ENCODE measurements at places on chromosomes 3 and 15.
A peak's percentile ranks its signal among the peaks of the same experiment; 100 is the strongest.

DNA sequence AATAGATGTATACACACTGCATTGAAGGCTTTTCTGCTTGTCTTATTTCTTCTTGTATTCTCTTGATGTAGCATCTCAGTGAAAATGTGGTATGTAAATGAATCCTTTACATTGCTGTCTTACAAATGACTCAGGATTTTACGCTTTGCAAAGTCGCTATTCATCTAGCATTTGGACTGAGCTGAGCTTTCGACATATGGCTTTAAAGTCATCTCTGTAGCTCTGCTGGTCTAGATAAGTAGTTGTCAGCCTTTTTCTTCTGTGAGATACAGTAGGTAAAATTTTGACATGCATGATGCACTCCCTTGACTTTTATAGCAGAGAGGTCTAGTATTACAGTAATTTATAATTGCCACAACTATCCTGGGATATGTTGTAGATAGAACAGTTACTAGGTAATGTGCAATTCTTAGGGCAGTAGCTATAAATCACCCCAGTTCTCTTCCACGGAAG, 16.8 kb downstream of the MEF2A start:
- DNase-seq = no peak

- no peak for DNase-seq
These were observed 41.4 kb upstream of the FURIN start for GRCh38 chr15:90826886-90827435.

DNA sequence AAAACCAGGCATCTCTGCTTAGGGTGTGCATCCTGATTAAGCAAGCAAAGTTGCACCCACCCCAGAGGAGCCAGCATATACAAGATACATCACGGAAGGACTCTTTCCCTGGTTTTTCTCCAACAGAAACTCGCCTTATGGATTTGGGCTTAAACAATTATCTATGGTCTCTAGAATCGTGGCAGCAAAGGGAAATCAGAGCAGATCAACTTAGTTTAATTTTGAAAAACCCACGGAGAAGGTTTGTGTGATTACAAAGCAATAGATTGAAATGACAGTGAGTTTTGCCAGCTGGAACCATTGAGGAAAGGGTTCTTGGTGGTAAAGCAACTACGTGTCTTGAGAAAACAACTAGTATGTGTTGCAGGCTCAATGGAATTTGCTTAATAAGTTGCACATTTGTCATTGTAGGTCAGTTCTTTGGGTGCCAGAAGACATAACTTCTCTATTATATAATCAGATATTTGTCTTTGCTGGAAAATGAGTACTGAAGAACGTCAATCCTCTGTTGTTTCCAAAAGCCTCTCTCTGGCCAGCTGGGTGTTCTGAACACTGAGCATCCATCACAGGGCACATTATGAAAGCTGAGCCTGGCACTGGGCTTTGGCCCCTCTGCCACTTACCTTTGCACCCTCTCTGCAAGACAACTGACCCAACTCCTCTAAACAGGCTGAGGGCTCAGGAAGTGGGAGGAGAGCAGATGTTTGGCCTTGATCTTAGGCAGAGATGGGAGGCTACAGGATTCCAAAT, 75.7 kb upstream of the FBN1 start:
- no peak for DNase-seq

GRCh38 chr3:194224471-194225417, 88.8 kb downstream of the HES1 start:
- no peak for DNase-seq

- no peak for DNase-seq
These were observed 8.6 kb downstream of the SEMA6D start for GRCh38 chr15:47725906-47726305.

DNA sequence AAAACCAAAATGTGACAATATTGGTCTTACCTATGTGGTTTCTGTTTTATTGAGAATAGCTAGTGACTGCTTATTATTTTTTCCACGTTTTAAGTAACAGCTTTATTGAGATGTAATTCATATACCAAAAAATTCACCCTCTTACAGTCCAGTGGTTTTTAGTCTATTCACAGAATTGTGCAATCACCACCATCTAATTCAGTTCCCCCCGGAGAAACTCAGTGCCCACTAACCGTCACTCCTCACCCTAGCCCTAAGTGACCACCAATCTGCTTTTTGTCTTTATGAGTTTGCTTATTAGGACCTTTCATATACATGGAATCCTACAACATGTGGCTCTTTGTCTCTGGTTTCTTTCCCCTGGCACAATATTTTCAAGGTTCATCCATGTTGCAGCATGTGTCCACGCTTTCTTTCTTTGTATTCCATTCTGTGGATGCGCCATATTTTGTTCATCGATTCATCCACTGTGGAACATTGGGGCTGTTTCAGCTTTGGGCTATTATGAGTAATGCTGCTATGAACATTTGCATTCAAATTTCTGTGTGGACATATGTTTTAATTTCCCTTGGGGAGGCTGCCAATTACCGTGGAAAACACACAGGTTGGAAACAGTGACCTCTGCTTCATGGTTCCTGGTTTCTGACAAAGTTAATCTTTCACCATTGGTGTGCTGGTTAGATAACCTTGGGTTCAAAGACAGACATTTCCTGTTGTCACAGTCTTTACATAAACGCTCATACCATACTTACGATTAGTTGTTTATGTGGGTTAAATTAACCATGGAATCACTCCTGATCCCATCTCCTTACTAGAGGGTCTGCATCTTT, 3.2 kb upstream of the BCL2L10 start:
- DNase-seq = no peak

- no peak for DNase-seq
These were observed 692 bp downstream of the SCAANT1 start for GRCh38 chr3:63911509-63911872.

GRCh38 chr3:52077925-52078324, 21.6 kb upstream of the DUSP7 start:
- no peak for DNase-seq

DNA sequence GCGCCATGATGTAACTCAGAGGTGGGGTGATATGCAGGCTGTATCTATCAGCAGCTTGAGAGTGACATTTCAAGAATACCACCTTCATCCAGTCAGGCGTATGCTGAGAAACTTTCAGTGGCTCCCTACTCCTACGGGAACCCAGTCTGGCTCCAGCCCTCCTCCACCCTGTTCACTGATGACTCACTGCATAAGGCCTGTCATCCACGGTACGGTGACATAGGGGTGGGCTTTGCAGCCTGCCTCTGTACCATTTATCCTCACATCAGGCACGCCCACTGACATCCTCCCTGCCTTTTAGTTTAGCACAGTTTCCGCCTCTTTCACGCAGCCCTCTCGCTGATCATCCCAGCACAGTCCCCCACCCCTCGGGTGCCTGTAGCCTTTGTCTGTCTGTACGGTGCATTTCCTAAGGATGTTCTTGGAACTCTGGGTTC, 11.7 kb downstream of the PXYLP1 start:
- DNase-seq = peak; percentile 45

GRCh38 chr3:88188436-88188835, 38.7 kb downstream of the C3orf38 start:
- DNase-seq = no peak

DNA sequence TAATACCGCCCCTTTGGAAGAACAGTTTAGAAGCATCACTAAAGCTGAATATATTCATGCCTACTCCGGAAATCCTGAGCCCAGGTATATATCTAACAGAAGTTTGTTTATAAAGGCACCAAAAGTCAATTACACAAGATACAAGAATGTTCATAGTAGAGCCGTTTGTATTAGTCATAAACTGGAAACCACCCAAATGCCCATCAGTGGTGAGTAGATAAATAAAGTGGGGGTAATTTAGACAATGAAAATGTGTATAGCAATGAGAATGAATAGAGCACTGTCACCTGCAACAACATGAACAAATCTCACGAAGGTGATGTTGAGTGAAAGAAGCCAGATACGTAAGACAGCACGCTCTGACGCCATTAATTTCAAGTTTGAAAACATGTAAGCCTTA, 68.3 kb upstream of the GLCE start:
- no peak for DNase-seq

- no peak for DNase-seq
These were observed 65.0 kb upstream of the DAZL start for GRCh38 chr3:16670191-16670590.

GRCh38 chr15:61828860-61829513, 231.3 kb downstream of the VPS13C start:
- no peak for DNase-seq

DNA sequence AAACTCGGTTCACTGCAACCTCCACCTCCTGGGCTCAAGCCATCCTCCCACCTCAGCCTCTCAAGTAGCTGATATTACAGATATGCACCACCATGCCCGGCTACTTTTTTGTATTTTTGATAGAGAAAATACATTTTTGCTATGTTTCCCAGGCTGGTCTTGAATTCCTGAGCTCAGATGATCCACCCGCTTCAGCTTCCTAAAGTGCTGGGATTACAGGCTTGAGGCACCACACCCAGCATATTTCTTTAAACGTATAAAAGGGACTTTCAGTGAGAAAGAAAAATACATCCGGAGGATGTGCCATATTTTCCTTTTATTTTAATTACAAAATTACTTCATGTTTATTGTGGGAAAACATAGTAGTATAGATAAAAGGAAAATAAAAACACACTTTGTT, 55.2 kb downstream of the RPL39L start:
- DNase-seq = no peak

DNA sequence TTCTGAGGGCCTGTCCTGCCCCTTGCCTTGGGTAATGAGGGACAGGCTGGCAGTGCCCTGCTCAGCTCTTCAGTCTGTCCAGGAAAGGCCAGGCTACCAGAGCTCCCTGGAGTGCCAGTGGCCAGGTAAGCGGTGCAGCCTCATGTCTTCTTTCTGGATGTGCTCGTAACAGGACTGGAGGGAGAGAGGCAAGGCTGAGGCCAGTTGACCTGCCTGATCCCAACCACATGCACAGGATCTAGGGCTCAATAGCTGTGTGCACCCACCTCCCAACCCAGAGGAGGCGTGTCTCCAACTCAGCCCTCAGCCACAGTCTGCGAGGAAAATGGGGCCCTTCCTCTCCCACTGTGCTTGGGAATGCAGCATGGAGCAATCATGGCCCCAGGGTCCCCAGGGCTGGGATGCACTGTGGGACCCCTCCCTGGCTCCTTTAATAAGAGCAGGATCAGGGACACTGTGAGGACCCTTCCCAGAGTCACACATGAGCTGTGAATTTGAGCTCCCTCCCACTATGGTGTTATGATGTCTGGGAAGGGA, 22.5 kb downstream of the ALS2CL start:
- DNase-seq = no peak

DNA sequence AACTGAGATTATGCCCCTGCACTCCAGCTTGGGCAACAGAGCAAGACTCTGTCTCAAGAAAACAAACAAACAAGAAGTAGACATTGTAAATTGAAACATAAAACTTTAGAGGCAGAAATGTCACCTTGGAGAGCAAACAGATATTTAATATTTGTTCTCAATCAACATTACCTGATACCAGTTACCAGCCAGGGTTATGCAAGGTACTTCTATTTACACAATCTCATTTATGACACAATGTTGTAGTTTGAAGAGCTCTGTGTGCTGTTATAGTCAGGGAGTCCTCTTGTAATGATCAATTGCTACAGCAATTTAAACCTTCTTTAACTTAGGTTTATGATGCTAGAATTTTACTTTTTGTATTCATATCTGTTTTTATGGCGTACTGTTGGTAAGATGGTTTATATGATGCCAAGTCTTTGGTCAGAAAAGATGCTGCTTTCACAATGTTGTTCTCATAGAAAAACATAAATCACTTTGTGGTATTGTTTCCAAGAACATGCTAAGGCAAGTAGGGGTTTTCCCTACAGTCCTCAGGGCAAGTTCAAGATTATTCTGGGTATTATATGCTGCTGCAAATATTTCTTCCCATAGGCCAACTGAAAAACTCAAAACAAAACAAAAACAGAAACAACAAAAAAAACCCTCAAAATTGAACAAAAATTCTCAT, 173.5 kb downstream of the TNIK start:
- DNase-seq = no peak

- no peak for DNase-seq
These were observed 238.7 kb upstream of the P2RY1 start for GRCh38 chr3:152595975-152596821.

GRCh38 chr3:38632989-38633388, 16.5 kb downstream of the SCN5A start:
- no peak for DNase-seq

GRCh38 chr15:23897091-23897490, 210.0 kb upstream of the NDN start:
- no peak for DNase-seq

DNA sequence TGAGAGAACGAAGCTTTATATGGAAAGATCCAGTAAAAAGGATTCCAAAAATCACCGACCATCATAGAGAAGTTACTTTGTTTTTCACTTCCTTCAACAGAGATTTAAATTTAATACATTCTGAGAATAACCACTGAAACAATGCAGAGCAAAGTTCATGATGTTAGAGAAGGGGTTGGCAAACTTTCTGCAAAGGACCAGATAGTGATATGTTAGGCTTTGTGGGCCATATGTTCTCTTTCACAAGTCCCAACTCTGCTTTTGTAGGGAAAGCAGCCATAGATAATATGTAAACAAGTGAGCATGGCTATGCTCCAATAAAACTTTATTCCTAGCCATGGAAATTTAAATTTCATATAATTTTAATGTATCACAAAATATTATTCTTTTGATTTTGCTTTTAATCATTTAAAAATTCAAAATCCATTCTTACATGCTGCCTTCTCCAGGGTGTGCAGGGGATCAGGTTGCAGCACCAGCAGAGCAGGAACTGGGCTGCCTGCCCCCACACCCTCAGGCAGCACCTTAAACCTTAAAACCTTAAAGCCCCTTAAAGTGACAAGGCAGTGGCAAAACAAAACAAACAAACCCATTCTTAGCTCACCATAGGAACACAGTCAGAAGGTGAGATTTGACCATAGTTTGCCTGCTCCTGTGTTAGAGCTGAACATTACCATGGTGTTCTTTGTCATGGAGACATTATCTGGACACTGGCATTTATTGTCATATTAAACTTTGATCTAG, 16.9 kb upstream of the IGSF10 start:
- DNase-seq = no peak

DNA sequence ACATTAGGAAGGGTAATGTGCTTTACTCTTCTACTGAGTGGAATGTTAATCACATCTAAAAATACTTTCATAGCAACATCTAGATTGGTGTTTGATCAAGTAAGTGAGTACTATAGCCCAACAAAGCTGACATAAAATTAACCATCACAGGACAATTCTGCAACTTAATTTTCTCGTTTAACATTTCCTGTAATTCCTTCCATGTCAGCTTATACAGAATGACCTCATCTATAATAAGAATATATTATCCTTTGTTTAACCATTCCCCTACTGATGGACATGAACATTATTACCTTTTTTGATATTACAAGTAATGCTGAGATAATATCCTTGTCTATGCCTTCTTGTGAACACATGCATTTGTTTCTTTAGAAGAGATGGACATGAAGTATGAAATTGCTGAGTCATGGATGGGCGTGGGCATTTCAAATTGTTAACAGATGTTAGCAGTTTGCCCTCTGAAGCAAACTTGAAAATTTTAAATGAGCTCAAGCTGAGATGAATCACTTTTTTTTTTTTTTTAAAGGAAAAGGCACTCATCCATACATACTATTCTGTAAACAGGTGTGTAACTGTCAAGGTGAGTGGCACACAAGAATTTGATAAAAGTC, 85.1 kb downstream of the OXNAD1 start:
- DNase-seq = no peak

- no peak for DNase-seq
These were observed 50.0 kb downstream of the RASGRP1 start for GRCh38 chr15:38514601-38515000.

GRCh38 chr3:141152130-141152529, 79.5 kb upstream of the PXYLP1 start:
- DNase-seq = no peak

- no peak for DNase-seq
These were observed 988.7 kb downstream of the NTRK3 start for GRCh38 chr15:87267798-87268197.

GRCh38 chr15:81897057-81897677, 148.7 kb downstream of the MEX3B start:
- DNase-seq = no peak
